ENCODE measurements at places on chromosomes 13 and 19.

DNA sequence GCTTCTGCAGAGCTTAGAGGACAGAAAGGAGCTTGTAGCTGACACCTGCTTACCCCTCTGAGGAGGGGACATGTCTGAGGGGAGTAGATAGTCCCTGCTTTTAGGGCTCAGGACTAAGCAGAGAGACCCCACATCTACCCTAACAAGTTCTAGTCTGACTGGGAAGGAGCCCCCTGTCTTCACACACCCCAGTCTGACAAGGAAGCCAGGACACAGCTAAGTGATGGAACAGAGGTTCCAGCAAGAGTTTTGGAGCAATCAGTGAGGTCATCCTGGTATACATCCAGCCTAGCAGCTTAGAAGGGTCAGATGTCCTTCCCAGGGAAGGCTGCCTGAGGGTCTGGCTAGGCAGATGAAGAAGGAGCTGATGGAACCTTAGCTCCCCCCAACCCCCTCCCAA, 15.0 kb downstream of the PAF1 start:
- no peak for DNase-seq
- no peaks in the 10 kb centered on the region for H3K4me1 ChIP-seq
- H3K4me3 ChIP-seq, result no peak overlapping the region
- no peak overlapping the region for H3K27ac ChIP-seq
- H3K27me3 ChIP-seq, result no peaks in the 10 kb centered on the region

DNA sequence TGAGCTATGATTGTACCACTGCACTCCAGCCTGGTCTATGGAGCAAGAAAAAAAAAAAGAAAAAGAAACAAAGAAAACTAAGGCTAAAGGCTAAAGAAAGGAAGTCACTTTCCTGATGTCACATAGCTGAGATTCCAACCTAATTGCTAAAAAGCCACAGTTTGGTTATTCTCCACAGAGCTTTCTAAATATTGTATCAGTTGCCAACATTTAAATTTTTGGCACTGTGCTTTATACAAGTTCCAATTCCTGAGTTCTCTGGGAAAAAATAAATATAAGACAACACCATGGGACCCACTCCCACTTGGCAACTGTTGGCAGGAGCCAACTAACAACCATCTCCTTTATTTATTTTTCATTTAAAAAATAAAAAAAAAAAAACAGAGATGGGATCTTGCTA, 11.2 kb upstream of the LYPD3 start:
- H3K4me3 ChIP-seq, result no peak overlapping the region
- H3K27me3 ChIP-seq, result no peaks in the 10 kb centered on the region
- peaks cover 7% of the 10 kb centered on the region for H3K4me1 ChIP-seq
- no peak for DNase-seq

DNA sequence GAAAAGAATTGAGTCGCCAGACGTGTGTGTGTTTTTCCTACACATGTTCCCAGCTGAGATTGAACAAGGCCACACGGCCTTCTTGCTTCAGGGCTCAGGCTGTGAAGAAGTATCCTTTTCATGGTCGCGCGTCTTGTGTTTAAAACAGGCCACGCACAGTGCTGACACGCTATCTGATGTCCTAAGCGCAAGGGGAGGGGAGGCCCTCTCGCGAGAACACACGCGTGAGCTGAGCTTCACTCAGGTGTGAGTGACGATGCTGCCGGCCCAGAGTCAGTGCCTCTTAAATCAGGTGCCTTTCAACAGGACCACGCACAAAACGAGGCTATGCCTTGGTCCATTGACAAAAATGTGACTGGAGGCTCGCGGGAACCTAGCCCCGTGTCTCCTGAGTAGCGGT, 103.7 kb downstream of the TEX29 start:
- H3K4me3 ChIP-seq, result no peak overlapping the region
- peaks cover 34% of the 10 kb centered on the region for H3K27me3 ChIP-seq
- no peaks in the 10 kb centered on the region for H3K36me3 ChIP-seq
- H3K4me1 ChIP-seq, result peaks cover 4% of the 10 kb centered on the region
- no peak overlapping the region for H3K27ac ChIP-seq

GRCh38 chr13:20714161-20714560, 10.7 kb downstream of the IL17D start:
- H3K4me3 ChIP-seq, result no peak overlapping the region
- H3K27me3 ChIP-seq, result peaks cover 3% of the 10 kb centered on the region
- peaks cover 9% of the 10 kb centered on the region for H3K4me1 ChIP-seq
- H3K27ac ChIP-seq, result no peak overlapping the region

GRCh38 chr19:57887195-57887941, 1.5 kb downstream of the ZNF814 start:
- DNase-seq, result no peak
- peaks cover 27% of the 10 kb centered on the region for H3K4me1 ChIP-seq
- peak overlapping the region; percentile 88 for H3K27ac ChIP-seq
- peak overlapping the region; percentile 84 for H3K4me3 ChIP-seq

DNA sequence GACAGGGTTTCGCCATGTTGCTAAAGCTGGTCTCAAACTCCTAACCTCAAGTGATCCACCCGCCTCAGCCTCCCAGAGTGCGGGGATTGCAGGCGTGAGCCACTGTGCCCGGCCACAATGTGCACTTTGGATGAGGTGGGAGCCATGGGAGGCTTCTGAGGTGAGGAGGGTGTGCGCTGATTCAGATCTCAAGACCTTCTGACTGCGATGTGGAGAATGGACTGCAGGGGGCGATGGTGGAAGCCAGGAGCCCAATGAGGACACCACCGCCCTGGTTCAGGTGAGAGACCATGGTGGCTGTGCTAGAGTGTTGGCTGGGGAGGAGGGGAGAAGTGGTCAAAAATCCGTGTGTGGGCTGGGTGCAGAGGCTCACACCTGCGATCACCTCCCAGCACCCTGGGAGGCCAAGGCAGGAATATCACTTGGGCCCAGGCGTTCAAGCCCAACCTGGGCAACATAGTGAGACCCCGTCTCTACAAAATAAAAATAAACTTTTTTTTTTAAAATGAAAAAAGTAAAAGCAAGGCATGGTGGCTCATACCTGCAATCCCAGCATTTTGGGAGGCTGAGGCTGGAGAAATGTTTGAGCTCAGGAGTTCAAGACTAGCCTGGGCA, 5.6 kb downstream of the INAFM1 start:
- no peak for DNase-seq
- H3K36me3 ChIP-seq, result peaks cover 2% of the 10 kb centered on the region
- peaks cover 20% of the 10 kb centered on the region for H3K4me1 ChIP-seq
- no peaks in the 10 kb centered on the region for H3K27me3 ChIP-seq

- H3K4me1 ChIP-seq, result peaks cover 12% of the 10 kb centered on the region
- H3K36me3 ChIP-seq, result no peaks in the 10 kb centered on the region
- DNase-seq, result no peak
- H3K27ac ChIP-seq, result no peak overlapping the region
- no peak overlapping the region for H3K4me3 ChIP-seq
Measured at GRCh38 chr13:59452189-59452890, 711.4 kb downstream of the DIAPH3 start.

DNA sequence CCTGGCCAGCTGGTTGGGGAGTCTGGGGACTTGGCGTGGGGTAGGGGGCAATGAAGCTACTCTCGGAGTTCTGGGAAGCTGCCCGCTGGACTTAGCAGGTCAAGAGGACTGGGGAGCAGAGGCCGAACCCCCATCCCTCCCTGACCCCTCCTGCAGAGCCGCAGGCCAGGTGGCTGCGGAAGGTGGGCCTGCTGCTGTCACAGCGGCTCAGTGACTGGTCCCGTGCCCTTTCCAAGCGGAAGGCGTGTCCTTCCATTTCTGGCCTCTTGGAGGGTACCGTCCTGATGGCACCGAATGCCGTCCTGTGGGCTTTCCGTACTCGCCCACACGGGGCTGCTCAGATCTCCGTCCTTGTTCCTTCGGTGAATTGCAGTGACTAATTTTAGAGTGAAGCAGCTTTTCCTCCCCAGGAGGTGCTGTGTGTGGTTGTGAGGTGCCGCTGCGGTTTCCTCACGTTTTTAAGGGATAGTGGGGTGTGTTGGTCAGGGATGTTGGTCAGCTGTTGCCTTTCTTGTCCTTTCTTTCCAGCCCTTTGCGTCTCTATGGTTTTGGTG, 20.8 kb downstream of the DOT1L start:
- peak overlapping the region; percentile 99 for H3K27ac ChIP-seq
- peaks cover 26% of the 10 kb centered on the region for H3K4me1 ChIP-seq

- H3K27me3 ChIP-seq, result no peaks in the 10 kb centered on the region
- no peaks in the 10 kb centered on the region for H3K36me3 ChIP-seq
- H3K27ac ChIP-seq, result no peak overlapping the region
- H3K4me1 ChIP-seq, result peaks cover 2% of the 10 kb centered on the region
- no peak for DNase-seq
Measured at GRCh38 chr13:82879921-82880320, 1002.4 kb downstream of the SLITRK1 start.

DNA sequence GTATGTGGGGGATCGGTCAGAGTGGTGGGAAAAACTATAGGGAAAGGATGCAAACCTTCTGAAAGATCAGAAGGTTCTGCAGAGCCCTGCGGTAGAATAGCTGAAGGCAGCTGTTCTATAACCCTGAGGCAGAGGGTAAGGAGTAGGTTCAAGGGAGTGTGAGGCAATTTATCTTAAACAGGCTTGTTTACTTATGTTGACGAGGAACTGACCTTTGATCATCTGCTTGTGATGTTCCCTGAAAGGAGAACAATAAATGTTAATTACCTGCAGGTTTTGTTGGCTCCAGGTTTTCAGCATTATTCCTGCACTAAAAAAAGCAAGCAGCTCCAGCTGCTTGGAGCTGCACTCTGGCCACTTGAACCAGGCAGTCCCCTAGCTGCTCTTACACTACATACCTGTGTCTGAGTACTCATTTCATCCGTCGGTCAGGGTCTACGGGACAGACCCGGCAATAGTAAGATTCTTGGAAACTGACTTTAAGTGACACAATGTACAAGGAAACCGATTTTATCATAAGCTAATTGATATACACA, 202.1 kb downstream of the TBC1D4 start:
- no peak overlapping the region for H3K4me3 ChIP-seq
- no peak overlapping the region for H3K27ac ChIP-seq
- DNase-seq, result no peak
- no peaks in the 10 kb centered on the region for H3K27me3 ChIP-seq
- peaks cover 21% of the 10 kb centered on the region for H3K36me3 ChIP-seq

DNA sequence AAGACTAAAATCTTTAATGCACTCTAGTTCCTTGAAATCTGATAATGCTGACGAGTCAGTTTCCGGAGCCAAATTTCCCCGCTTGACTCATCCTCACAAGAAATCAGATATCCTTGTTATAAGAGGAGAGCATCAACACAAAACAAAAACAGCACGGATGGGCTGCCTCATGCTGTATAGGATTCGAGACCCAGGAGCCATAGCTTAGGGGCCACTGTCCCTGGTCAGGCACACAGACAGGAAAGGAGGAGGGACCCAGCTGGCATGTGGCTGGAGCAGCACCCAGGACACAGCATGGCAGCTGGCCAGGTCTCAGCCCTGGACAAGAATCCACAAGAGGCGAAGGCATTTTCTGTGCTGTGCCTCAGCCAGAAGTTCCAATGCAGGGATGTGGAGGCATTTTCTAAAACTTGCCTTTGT, 110.2 kb upstream of the SPATA13 start:
- H3K27ac ChIP-seq, result no peak overlapping the region
- DNase-seq, result no peak
- H3K27me3 ChIP-seq, result no peaks in the 10 kb centered on the region
- no peak overlapping the region for H3K4me3 ChIP-seq
- peaks cover 9% of the 10 kb centered on the region for H3K4me1 ChIP-seq

- DNase-seq, result no peak
- no peak overlapping the region for H3K27ac ChIP-seq
- H3K4me3 ChIP-seq, result no peak overlapping the region
- no peaks in the 10 kb centered on the region for H3K36me3 ChIP-seq
- peaks cover 34% of the 10 kb centered on the region for H3K27me3 ChIP-seq
Measured at GRCh38 chr19:33641261-33641660, 19.5 kb downstream of the CHST8 start.

GRCh38 chr19:39097721-39098120, 13.6 kb downstream of the ACP7 start:
- no peak overlapping the region for H3K27ac ChIP-seq
- peaks cover 44% of the 10 kb centered on the region for H3K27me3 ChIP-seq
- no peak for DNase-seq
- H3K36me3 ChIP-seq, result no peaks in the 10 kb centered on the region
- H3K4me3 ChIP-seq, result no peak overlapping the region
- H3K4me1 ChIP-seq, result no peaks in the 10 kb centered on the region

DNA sequence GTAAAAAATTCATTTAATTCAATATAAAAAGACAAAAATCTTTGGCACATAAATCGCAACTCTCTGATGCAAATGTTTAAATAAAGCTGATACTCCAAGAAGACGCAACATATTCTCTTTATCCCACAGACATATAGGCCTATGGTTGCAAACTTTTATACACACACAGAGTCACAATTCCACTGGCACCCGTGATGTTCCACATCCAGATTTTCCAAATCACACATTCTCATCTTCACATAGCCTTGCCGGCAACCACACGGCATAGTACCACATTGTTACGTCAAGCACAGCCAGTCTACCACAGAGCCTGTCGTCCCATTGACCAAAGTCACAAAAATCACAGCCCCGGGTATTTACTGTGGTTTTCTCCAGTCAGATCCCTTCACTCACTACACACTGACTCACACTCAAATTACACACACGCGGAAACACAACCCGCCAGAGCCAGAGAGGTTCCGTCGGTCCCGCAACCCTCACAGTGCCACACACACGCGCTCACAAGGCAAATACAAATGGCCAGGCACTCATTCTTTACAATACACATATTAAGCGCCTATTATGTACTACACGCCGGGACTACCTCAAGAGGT, 546 bp upstream of the ZNF546 start:
- no peak for DNase-seq
- H3K4me1 ChIP-seq, result peaks cover 22% of the 10 kb centered on the region
- H3K27ac ChIP-seq, result peak overlapping the region; percentile 89
- H3K27me3 ChIP-seq, result no peaks in the 10 kb centered on the region
- H3K36me3 ChIP-seq, result peaks cover 20% of the 10 kb centered on the region
- H3K4me3 ChIP-seq, result peak overlapping the region; percentile 91

GRCh38 chr13:41994696-41995095, 33.8 kb upstream of the VWA8 start:
- H3K27me3 ChIP-seq, result no peaks in the 10 kb centered on the region

- no peaks in the 10 kb centered on the region for H3K36me3 ChIP-seq
- H3K27ac ChIP-seq, result no peak overlapping the region
- no peak for DNase-seq
- peaks cover 9% of the 10 kb centered on the region for H3K27me3 ChIP-seq
- peaks cover 27% of the 10 kb centered on the region for H3K4me1 ChIP-seq
Measured at GRCh38 chr13:63208826-63209225, 1793.2 kb upstream of the PCDH20 start.

GRCh38 chr19:10235003-10235402, 3.9 kb upstream of the S1PR2 start:
- H3K36me3 ChIP-seq, result no peaks in the 10 kb centered on the region
- H3K27me3 ChIP-seq, result no peaks in the 10 kb centered on the region
- no peak overlapping the region for H3K4me3 ChIP-seq
- DNase-seq, result no peak
- peak overlapping the region; percentile 56 for H3K27ac ChIP-seq

DNA sequence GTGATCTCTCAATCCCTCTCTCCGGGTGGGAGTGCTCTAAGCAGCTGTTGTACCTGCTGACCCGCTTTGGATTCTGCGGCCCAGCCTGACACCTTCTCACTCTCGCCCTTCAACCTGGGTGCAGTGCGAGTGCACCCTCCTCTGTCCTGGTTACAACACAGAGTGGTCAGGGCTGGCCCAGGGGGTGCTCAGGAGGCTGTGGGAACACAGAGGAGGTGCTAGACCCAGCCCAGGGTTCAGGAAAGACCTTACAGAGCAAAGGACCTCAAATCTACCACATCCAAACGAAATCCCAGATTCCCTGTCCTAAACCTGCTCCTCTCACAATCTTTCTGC, 23.7 kb downstream of the ZNF175 start:
- H3K4me3 ChIP-seq, result peak overlapping the region; percentile 82
- H3K4me1 ChIP-seq, result peaks cover 20% of the 10 kb centered on the region
- peaks cover 1% of the 10 kb centered on the region for H3K36me3 ChIP-seq
- peaks cover 3% of the 10 kb centered on the region for H3K27me3 ChIP-seq

- H3K36me3 ChIP-seq, result no peaks in the 10 kb centered on the region
- DNase-seq, result no peak
- H3K4me3 ChIP-seq, result no peak overlapping the region
- no peaks in the 10 kb centered on the region for H3K4me1 ChIP-seq
- H3K27me3 ChIP-seq, result peaks cover 8% of the 10 kb centered on the region
- no peak overlapping the region for H3K27ac ChIP-seq
Measured at GRCh38 chr19:46587861-46588260, 13.3 kb upstream of the CALM3 start.
